ENCODE measurements at places on chromosomes 5 and 9.

GRCh38 chr5:30100148-30100713, 1093.3 kb upstream of the CDH6 start:
- DNase-seq: no peak

DNA sequence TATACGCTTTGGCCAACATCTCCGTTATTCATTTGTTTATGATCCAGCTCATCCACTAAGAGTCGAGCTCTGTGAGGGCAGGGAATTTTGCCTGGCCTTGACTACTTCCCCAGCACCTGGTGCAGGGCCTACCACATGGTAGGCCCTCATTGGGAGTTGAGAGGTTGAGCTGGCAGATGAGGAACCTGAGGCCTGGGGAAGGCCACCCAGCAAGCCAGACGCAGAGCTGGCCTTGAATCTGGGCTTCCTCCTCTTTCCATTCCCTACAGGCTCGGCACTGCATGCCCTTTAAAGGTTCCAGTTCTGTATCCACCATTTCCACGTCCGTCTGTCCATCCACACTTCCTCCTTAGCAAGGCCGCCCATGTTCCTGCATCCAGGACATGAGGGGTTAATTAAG, 24.2 kb downstream of the KCNMB1 start:
- no peak for DNase-seq

GRCh38 chr5:172189693-172190296, 1.8 kb upstream of the STK10 start:
- DNase-seq: no peak

- no peak for DNase-seq
Measured at GRCh38 chr9:19924080-19924479, 135.2 kb upstream of the SLC24A2 start.

- DNase-seq: no peak
Measured at GRCh38 chr9:133199648-133200321, 9.3 kb downstream of the OBP2B start.

DNA sequence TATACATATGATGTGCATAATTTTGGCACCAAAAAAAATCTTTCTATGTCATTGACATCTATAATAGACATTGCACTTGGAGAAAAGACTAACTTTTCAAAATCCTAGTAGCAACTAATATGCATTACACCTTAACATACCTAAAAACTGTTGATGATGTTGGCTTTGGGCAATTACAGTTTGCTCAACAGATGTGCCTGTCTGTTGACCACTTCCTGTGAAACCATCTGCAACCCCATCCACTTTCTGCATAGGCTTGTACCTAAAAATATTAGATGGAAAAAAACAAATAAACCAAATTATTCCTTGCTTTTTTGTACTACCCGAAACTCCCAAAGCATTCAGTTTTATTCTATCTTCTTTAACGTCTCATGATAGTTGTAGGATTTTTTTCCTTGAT, 248.6 kb downstream of the RFX3 start:
- DNase-seq: no peak

DNA sequence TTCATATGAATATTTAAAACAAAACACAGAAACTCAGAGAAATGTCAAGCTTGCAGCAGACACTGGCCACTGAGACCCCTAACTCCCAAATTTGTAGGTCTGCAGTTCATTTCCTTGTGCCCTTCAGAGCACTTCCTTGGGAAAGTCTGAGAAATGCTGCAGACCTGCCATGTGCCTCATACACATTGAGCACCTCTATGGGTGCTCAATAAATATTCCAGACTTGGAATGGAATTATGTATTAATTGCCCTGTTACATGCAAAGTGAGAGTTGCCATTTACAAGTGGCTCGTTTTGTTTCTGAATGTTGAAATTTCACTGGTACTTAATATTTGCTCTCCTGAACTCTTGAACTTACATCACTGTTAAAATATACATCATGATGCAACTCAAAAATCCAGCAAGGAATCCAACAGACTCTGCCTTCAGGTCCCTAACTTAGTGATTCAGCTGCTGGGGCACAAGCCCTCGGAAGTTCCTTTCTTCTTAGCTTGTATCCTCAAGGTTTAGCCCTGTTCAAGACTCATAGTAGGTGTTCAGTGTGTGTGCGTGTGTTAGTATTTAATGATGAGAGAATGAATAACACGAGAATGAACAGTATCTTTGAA, 90.6 kb downstream of the PTCD2 start:
- no peak for DNase-seq
